ENCODE measurements at places on chromosomes 4 and X.

DNA sequence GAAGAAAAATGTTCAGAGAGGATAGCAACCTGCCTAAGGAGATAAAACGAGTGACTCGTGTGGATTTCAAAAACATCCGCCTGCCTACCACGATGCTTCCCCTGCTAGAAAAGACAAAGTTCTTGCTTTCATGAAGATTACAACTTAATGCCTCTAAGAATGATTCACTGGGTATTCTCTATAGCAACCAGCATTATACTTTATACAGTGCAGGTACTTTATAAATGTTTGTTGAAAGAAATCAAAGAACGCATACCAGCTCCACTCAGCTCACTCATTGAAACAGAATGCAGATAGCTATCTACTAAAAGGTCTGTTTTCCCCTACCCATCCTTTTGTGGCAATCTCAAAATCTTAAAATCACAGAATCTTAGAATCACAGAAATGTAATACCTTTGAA lies 33.7 kb downstream of the GASK1B start:
- DNase-seq: no peak

DNA sequence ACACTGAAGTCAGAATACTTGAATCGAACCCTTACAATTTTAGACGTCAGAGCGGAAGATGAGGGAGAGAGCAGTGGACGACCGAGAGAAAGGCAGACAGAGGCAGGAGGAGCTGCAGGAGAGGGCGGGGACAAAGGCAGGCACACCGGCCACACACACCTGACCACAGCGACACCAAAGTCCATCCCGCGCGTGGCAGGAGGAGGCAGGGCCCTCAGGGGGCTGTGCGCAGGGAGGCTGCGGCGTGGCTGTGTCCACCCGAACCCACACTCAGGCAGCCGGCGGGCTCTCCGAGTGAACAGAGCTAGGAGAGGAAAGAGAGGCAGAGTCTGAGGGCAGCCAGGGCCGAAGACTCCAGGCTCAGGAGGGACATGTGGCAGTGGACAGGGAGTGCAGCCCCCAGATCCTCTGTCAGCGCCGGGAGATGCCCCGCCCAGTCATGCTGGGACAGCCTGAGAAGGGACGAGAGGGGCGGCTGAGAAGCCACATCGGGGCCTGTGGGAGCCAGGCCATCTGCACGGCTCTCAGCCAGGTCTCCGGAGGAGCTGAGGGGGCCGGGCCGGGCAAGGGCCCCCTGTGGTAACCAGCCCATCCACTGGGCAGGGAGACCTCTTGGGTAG lies 20.1 kb downstream of the GAK start:
- no peak for DNase-seq

DNA sequence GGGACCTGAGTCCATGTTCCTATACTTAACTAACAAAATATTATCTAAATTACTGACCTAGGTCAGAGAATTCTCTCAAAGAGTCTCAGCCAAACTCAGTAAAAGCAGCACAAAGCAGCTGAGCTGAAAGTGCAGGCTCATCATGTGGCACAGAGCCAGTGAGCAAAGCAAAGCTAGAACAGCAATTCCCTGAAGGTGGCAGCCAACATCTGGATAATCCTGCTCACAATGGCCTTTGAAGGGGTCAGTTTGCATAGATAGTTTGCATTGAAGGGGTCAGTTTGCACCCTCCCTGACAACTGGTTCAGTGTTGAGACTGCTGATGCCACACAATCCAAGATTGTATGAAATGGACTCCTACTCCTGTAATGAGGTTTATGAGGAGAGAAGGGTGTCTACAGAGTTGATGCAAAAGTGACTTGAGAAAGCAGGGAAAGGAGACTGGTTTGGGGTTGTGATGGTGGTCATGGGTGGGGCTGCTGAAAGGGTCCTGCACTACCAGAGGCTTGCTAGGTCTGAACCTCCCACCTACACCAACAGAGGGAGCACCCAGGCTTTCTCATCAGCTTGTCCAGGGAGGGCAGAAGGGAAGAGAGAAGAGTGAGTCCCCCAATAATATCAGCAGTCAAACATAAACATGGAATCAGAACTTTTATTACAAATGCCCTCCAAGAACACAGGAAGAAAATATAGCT lies 39.7 kb downstream of the TRIM61 start:
- no peak for DNase-seq

DNA sequence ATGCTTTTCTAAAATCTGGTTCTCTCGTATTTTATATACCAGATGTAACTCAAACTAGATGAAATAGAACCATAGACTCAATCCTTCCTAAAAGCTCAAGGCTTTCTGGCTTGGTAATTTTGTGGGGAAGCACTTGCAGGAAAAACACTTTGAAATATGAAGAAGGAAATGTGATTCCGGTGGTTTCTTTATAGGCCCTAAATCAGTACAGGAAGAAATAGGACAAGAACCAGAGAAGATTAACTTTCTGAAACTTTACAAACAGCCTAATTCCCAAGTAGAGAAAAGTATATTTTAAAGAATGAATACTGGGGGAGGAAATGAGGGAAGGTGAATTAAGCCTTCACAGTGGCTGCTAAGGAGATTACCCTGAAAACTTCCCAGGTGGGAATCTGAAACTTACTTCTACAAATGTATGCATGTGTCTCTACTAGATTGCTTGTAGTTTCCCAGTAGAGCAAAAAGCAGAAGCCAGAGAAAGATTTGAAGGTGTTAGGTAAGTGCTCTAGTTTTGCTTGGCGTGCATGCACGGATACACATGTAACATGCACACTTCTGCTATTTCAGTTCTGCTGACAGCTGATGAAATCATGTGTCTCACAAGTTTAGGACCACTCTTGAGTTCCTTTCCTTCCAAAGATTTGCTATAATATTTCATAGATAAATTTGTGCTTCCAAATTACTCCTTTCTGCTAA lies 92.1 kb downstream of the AFF1 start:
- DNase-seq: no peak

DNA sequence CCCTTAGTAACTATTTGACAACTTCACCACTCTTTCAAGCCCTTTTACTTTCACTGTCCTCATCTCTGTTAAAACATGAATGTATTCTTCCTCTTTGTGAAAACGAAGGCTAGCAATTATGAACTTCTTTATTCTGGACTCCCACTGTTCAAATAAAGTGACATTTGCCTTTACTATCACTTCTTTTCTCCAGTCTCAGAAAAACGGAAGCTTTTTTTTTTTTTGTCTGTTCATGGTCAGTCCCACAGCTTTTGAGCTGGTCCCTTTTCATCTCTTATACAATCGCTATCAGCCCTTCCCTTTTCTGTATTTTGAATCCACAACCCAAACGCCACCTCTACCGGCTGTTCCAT lies 327.7 kb downstream of the DKK2 start:
- no peak for DNase-seq

- no peak for DNase-seq
These were observed 100.9 kb downstream of the CXXC4 start for GRCh38 chr4:104393655-104394324.

- no peak for DNase-seq
These were observed 580 bp upstream of the MMGT1 start for GRCh38 chrX:135974279-135974856.

DNA sequence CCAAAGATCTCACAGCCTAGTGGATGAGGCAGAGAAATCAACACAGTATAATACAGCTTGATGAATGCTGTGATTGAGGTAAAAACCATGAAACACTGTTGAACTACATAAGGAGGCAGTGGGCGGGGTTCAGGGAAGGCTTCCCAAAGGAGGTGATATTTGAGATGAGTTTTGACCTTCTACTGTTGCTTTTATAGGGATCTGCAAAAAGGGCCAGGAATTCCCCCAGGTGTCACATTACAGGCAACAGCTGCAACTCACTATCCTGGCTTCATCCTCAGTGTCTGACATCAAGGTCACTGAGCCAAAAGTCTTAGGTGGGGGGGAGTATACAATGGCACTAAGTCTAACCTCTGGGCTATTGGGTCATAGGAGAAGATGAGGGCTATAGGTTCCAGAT lies 185.7 kb upstream of the NRK start:
- no peak for DNase-seq

DNA sequence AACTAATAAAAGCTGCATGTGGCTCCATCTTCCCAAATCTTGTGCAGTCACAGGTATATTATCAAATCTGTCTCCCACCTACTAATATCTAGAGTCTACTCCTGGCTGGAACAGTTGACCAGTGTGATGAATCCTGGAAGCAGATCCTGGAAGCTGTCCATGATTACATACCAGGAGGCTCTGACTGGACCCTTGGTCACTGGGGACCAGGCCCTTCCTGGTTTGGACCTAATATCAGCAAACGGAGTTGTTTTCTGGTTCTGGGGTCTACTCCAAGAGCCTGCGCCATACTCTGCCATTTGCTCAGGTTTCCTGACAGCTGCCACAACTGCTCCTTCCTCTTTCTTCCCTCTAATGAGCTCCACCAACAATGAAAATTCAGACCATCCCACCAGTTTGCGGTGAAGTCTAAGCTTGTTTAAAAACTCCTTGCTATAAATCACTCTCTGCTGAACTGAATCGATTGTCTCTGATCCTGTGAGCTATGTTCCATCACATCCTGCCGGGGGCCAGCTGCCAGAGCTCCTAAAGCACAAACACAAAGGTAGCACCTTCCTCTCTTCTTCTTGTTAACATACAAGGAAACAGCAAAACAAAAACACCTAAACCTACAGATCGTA lies 114.2 kb downstream of the PALLD start:
- DNase-seq: no peak

DNA sequence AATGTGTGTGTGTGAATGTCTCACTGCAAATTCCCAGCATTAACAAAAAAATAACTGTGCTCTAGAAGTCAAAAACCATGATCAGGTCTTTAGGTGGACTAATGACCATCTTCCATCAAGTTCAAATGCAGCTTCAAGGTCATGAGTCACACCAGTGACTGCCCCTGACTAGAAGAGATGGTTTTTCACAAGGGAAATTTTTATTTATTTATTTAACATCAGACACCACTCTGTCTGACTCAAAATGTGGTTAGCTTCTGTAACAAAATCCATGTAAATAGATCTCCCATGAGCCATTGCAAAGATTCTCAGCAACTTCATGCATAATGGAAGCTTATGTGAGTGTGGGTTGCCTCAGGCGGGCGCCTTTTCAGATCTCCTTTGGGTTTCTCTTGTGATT lies 219.2 kb downstream of the KIT start:
- no peak for DNase-seq

DNA sequence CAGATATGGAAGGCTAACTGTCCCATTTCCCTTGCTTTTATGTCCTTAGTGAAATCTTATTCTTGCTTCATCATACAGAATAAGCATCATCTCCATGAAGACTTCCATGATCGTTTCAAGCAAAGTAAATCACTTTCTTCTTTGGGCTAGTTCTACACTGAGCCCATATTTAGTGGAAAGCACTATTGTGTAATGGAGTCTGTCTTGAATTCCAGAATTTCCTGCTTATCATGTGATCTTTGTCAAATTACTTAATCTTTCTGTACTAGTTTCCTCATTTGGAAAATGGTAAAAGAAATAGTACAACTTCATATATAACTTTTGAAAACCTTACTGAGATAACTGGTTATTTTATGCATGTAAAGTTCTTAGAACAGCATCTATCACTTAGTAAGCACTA lies 7.6 kb downstream of the ANAPC10 start:
- DNase-seq: no peak

DNA sequence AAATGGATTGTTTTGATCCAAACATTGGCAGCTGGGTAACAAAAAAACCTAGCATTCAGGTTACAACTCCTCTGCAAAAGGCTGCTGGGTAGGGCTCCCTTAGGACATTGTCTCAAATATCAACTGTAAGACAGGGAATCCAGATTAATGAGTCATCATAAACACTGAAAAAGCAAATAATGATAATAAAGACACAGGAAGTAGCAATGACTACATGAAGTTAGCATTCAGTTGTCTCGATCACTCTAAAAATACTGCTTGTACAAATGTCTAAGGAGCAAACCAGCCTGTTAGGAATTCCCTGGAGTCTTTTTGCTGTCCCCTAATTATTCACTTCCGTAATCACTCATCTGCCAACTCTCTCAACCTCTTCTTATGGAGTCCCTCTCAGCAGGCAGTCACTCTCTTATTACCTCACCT lies 259.2 kb downstream of the GPC3 start:
- peak; percentile 63 for DNase-seq

- peak; percentile 29 for DNase-seq
These were observed 82.6 kb downstream of the GK start for GRCh38 chrX:30735839-30736238.

GRCh38 chrX:63349307-63349706 lies 1.8 kb downstream of the SPIN4 start:
- peak; percentile 0 for DNase-seq

GRCh38 chr4:123479944-123480343 lies 83.3 kb downstream of the SPRY1 start:
- DNase-seq: no peak

- no peak for DNase-seq
These were observed 104.5 kb upstream of the INTU start for GRCh38 chr4:127528302-127528701.

DNA sequence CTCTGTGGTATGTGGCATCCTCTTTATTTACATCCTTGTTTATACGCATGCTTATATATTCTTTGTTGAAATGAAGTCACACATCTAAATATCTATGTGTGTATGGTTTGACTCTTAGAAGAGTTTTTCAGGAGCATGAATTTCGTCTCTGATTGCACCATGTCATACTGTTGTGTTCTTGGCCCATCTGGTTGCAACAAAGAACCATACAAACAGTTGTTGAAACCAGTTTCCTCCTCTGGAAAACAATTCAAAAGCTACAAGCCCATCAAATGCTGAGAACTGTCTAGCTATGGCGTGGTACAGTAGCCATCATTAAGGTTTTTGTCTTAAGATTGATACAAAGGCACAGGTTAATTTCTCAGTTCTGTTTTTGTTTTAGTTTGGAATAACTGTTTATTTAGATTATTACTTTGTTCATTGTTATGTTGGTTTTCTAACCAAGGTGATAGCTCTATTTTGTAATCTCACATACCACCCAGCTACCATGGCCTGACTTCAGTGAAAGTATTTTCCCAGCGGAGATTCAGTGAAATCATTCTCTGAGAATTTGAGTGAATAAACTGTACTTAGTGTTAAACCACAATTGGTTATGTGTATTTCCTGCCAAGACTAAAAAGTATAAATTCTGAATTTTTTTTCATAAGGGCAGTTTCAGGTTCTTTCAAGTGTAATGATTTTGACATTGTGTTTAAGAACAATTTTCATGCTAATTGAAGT lies 91.0 kb downstream of the ARHGAP24 start:
- no peak for DNase-seq

GRCh38 chrX:46642145-46642544 lies 68.6 kb downstream of the CHST7 start:
- peak; percentile 15 for DNase-seq

GRCh38 chr4:22739968-22740367 lies 47.2 kb downstream of the GBA3 start:
- no peak for DNase-seq

DNA sequence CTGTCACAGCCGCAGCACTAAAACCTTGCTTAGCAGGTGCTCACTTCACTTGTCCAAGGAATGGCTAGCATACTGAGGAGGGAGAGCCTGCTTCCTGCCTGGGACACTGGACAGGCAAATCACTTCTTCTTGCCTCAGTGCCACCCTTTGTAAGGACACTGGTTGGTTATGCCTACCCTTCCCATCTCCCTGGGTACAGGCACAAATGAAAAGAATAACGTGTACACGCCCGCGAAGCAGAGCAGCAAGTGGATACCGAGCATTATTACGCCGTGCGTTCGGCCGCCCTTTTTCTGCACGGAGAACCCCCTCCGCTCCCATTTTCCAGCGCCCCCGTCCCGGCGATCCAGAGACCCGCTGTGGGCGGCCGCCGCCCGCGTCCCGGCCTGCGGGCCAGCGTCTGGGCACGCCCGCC lies 338 bp upstream of the KLHL2 start:
- DNase-seq: no peak
